ENCODE measurements at places on chromosomes 1 and 21. TPM values are rescaled to one million over a fixed set of nuclear protein-coding genes. Genes with fewer than 3 reads are reported as not detected.

The MTARC1 gene
- total RNA-seq: 4.3 TPM

The RNF223 gene
- total RNA-seq: not detected

The PCNX2 gene
- 130 TPM for total RNA-seq

The NT5C1A gene
- not detected for total RNA-seq

The PTPRU gene
- total RNA-seq: 25.8 TPM

The SNX7 gene
- total RNA-seq: 80.3 TPM

The OR10J1 gene
- total RNA-seq: not detected

The UAP1 gene
- 109 TPM for total RNA-seq

The OR2T10 gene
- total RNA-seq: not detected

The MPZ gene
- 1.2 TPM for total RNA-seq

The FMOD gene
- total RNA-seq: 6.6 TPM

The SIK1 gene
- total RNA-seq: 4.4 TPM

The PRDM16 gene
- total RNA-seq: 11.3 TPM

The SLC6A9 gene
- 25.9 TPM for total RNA-seq

The ETV3L gene
- total RNA-seq: not detected
